ENCODE measurements at places on chromosomes 11 and 22. TPM values are rescaled to one million over a fixed set of nuclear protein-coding genes. Genes with fewer than 3 reads are reported as not detected.

- no peaks in the 10 kb centered on the region for H3K27me3 ChIP-seq
- H3K27ac ChIP-seq: no peak overlapping the region
- peaks cover 1% of the 10 kb centered on the region for H3K4me1 ChIP-seq
- no peaks in the 10 kb centered on the region for H3K36me3 ChIP-seq
- no peak for DNase-seq
These were observed 80.8 kb downstream of the SIK3 start for GRCh38 chr11:117017456-117017855.

Gene CALCA
- total RNA-seq: not detected

GRCh38 chr11:119148720-119149017 lies 183 bp upstream of the ABCG4 start:
- H3K4me3 ChIP-seq: peak overlapping the region; percentile 72
- DNase-seq: no peak
- peaks cover 14% of the 10 kb centered on the region for H3K4me1 ChIP-seq

Gene PGA5
- total RNA-seq: not detected

GRCh38 chr22:38213990-38214301 lies 12.2 kb downstream of the MAFF start:
- peaks cover 12% of the 10 kb centered on the region for H3K36me3 ChIP-seq
- no peak overlapping the region for H3K27ac ChIP-seq
- no peak for DNase-seq
- no peaks in the 10 kb centered on the region for H3K27me3 ChIP-seq

Gene PRODH
- total RNA-seq: 11.2 TPM

DNA sequence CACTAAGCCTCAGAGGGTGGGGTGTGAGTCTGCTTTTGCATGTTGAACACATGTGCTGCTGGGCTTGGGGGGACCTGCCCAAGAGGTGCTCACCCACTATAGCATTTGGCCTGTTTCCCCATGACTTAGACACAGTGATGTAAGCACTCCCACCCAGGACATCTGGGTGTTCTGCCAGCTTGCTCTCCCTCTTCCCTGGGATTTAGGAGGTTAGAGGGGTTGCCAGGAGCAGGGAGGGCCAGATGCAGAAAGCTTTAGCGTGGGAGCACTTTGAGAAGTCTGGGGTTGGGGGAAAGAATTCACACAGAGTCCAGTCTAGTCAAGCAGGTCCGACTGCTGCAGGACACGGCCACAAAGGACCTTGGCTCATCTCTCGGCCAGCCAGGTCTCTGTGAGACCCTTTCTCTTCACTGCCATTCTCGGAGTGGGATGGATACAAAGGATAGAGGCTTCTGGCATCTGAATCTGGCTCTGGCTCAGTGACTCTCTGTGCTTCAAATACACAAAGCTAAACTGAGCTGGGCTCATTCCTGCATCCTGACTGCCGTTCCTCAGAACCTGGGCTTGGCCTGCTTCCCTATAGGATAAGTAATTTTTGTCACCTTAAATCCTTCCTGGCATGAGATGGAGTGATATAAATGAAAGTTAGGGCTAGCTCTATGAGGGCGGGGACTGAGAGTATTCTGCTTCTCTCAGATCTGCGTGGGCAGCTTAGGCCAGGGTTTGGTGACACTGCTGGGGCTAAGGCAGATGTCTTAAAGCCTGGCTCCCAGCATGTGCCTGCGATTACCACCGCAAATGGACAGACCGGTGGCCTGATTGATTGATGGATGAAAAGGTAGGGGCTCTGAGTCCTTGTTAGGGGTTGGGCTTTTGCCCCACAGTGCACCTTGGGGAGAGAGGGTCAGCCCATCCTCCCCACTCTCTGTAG lies 14.5 kb downstream of the USP2 start:
- no peak overlapping the region for H3K4me3 ChIP-seq
- no peak overlapping the region for H3K27ac ChIP-seq
- no peaks in the 10 kb centered on the region for H3K36me3 ChIP-seq
- no peak for DNase-seq
- peaks cover 27% of the 10 kb centered on the region for H3K4me1 ChIP-seq

GRCh38 chr11:83692675-83693074 lies 406.5 kb upstream of the CCDC90B start:
- H3K4me3 ChIP-seq: no peak overlapping the region
- no peak for DNase-seq
- H3K36me3 ChIP-seq: no peaks in the 10 kb centered on the region
- no peaks in the 10 kb centered on the region for H3K27me3 ChIP-seq

GRCh38 chr11:9003573-9004182 lies at the start of gene NRIP3:
TSS of gene NRIP3 (minus strand) at chr11:9004001. CDS start at chr11:9003935, 66 bp downstream.
- H3K27me3 ChIP-seq: peaks cover 37% of the 10 kb centered on the region
- H3K4me1 ChIP-seq: peaks cover 15% of the 10 kb centered on the region
- no peaks in the 10 kb centered on the region for H3K36me3 ChIP-seq
- peak within 1 kb of the TSS; percentile 11 for H3K27ac ChIP-seq

All from osteocyte (in vitro differentiated cells).